A172 (cell line): ENCODE measurements at places on chromosomes 16 and 17. TPM values are rescaled to one million over a fixed set of nuclear protein-coding genes. Genes with fewer than 3 reads are reported as not detected.
A peak's percentile ranks its signal among the peaks of the same experiment; 100 is the strongest.

Gene SUZ12
- 47.5 and 52.4 TPM in 2 replicates for total RNA-seq

Gene TOP2A
- 227 and 241 TPM in 2 replicates for total RNA-seq

DNA sequence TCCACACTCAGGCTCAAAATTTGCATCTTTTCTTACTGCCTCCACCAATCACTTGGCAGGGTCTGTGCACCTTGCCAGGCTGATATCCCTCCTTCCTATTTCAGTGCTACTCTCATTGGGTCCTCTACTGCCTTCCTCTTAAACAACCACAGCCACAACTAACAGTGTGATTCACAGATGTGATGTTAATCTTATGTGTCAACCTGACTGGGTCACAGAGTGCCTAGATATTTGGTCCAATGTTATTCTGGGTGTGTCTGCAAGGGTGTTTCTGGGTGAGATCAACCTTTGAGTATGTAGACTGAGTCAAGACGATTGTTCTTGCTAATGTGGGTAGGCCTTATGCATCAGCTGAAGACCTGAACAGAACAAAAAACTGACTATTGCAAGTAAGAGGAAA, 51.3 kb upstream of the IRX6 start:
- DNase-seq = no peak

GRCh38 chr17:58310511-58311428, 17.8 kb downstream of the TSPOAP1 start:
- no peak for DNase-seq

DNA sequence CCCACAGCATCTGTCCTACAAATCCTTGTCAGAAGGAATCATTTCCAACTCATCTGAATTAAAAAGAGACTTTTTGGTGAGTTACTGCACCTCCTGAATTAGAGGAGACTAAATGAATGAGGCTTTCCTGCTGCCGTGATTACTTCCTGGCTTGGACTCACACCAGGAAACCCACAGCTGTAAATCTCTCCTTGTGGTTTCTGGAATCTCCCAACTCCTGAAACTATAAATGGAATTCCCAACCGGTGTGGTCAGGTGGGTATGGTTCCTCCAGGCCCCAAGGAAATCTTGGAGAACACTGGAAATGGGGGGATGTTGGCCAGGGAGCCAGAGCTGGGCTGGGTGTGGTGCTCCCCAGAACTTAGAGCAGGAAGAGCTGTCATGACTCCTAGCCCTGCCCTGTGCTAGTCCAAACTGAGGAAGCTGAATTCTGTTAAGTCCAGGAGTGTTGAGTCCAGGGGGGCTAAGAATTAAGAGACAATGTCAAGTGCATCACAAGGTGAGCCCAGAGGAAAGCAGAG, 216.4 kb downstream of the GSG1L start:
- peak; percentile 95 for DNase-seq
